Stimulated activated CD4-positive, alpha-beta T cell treated with anti-CD3 and anti-CD28 coated beads, Interleukin-15, amount 100 ng/mL, for 1 hour (primary cell): ENCODE measurements at places on chromosomes 4 and X.

DNA sequence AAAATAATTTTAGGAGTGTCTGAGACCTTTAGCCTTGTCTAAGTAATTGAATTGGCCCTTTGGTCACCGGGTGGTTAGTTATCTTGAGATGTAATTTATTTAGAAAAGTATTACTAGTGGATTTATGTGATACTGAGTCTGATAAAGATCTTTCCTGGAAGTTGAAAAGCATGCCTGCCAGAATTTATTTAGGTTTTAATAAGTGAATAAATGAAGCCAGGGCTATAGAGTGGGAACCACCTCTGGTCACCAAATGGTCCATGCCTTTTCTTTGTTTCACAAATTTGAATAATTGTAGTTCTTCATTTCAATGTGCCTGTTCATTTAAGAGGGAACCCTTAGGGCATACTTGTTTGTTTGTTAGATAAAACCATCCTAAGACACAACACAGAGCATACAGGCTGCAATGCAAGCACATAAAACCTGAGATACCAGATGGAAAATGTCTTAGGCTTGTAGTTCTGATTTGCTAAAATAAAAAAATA is 627.8 kb downstream of the ADGRL3 start:
- DNase-seq, result no peak

- DNase-seq, result no peak
Observed at GRCh38 chr4:25687773-25688172, 32.1 kb downstream of the SLC34A2 start.

GRCh38 chrX:74924449-74925224 is 615 bp downstream of the NEXMIF start:
- DNase-seq, result no peak

DNA sequence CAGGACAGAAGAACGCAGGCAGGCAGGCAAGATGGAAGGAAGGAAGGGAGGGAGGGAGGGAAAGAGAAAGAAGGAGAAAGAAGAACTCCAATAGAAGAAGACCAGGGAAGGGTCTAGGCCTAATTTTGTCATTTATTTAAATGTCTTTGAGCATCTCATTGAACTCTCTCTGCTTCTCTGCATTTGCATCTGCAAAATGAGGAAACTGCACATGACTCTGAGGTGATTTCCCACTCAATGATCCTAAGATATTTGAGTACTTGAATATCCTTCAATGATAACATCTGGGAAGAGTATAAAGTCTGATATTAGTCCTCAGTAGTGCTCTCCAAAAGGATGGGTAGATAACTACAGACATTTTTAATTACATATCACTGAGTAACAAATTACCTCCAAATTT is 33.1 kb upstream of the RBPJ start:
- DNase-seq, result no peak

DNA sequence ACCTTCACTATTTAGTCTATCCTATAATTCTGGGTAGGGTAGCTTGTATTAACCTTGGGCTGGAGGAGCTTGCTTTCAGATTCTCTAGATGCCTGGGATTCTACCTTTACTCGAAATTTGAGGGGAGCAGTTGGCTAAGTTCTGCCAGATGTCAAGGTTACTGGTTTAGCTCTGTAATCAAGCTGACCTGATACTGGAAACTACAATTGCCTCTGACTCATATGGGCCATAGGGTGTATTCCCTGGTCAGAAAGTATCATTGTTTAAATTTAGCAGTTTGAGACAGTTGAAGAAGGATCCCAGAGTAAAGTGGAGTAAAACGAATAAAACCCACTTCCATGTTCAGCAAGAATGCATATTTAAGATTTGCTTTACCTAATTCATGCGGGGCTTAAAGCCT is 337.6 kb downstream of the SPIN4 start:
- DNase-seq, result no peak

- DNase-seq, result no peak
Observed at GRCh38 chrX:112935029-112935428, 94.4 kb upstream of the AMOT start.

GRCh38 chr4:3329887-3330286 is 37.1 kb downstream of the RGS12 start:
- no peak for DNase-seq

- no peak for DNase-seq
Observed at GRCh38 chr4:80732010-80732409, 298.5 kb upstream of the BMP3 start.
